Mammary epithelial cell (primary cell): ENCODE measurements at places on chromosomes 4 and X. TPM values are rescaled to one million over a fixed set of nuclear protein-coding genes. Genes with fewer than 3 reads are reported as not detected.

GRCh38 chr4:41709844-41710481, 38.6 kb downstream of the PHOX2B start:
- peak; percentile 92 for DNase-seq

GRCh38 chr4:32032136-32032672, 1312.0 kb downstream of the PCDH7 start:
- DNase-seq = no peak

USP26 gene
- not detected for total RNA-seq

GRCh38 chr4:120683897-120684540, 238.5 kb downstream of the PRDM5 start:
- no peak for DNase-seq

DNA sequence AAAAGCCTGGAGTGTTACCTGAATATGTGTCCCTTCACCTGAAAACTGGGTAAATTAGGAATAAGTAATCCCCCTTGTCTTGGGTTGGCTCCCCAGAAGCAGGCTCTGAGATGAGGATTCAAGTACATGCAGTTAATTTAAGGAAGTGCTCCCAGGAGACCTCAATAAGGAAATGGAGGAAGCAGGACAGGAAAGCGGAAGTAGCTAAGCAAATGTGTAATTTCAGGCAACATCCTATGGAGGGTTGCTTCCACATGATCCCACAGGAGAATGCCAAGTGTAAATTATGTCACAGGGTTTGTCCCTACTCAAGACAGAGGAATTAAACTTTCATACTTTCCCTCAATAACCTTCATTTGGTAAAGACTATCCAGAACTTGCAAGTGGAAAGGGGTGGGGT, 48.1 kb upstream of the ARHGEF6 start:
- no peak for DNase-seq

- DNase-seq = no peak
These were observed 45.0 kb downstream of the NAF1 start for GRCh38 chr4:163121689-163122088.

CENPVL2 gene
- not detected for total RNA-seq

- DNase-seq = no peak
These were observed 171.8 kb upstream of the FGF16 start for GRCh38 chrX:77275392-77275791.

DNA sequence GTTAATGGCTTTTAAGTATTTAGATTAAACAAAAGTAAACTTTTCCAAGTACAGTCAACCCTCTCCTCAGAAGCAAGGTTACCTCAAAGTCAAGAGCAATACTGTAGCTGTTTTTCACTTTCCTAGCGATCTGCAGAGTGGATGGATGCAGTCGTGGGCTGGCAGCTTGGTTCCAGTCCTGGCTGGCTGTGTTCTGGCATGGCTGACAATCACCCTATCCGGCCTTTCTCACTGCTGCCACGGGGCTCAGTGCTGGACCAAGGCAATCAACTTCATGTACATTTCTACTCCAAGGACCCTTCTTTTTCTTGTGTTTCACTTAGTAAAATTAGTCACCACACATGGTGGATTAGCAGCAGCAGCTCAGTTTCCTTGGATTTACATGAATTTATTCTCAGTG, 208.3 kb downstream of the GABRB1 start:
- DNase-seq = no peak

DNA sequence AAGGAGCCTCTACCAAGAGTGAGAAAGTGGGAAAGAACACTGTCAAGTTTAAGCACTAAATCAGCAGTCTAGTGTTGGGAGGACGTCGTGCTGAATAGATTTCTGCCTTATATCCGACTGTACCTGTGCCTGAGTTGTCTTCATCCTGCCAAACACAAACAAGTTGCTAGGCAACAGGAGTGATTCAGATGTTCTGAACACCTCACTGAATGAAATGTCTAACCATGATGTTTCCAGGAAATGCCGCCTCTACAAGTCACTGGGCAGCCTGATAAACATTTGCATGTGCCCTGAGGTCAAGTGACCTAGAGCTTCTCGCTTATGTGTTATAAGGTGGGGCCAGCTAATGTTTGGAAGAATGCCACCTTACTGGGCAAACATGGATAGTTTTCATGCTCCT, 37.9 kb downstream of the SGMS2 start:
- peak; percentile 97 for DNase-seq

MAGEA2 gene
- not detected for total RNA-seq

- no peak for DNase-seq
These were observed 245.2 kb downstream of the SPATA18 start for GRCh38 chr4:52296341-52296740.

- no peak for DNase-seq
These were observed 28.0 kb downstream of the ZNF185 start for GRCh38 chrX:152925835-152926234.

DNA sequence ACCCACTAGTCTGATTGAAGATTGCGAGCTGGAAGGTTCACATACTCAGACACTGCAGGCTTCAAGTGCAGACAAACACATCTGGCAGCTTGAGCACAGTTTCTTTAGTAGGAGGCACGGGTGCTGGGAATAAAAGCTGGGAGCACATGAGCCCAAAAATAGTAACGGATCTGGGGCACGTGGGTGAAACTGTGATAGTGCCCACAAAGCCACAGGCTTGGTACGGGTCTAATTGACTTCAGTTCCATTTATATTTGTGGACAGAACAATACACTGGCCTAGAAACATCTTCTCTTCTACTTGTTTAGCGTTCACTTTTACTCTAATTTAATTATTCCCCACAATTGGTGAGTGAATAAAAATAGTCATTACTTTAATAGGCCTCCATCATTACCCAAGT, 2370.7 kb downstream of the PCDH7 start:
- DNase-seq = no peak

DNA sequence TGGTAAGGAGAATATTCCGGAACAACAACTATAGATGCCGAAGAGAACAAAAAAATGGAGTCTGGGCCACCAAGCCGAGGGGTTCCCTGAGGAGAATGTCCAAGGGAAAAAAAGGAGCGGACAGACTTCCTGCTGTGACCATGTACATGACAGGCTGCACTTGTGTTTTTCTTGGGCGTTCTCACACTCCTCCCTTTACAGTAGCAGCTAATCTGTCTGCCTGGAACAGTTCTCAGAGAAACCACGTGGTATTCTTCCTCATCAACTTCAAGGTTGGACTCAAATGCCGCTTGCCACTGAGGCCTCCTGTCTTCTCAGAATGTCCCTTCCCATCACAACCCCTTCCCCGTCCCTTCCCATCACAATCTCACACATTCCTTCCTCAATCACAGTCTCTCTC, 30.8 kb upstream of the MTNR1A start:
- DNase-seq = no peak

ADH4 gene
- not detected for total RNA-seq

GRIA3 gene
- 0.73 TPM in 1 of 2 replicates, not detected in the other for total RNA-seq

DNA sequence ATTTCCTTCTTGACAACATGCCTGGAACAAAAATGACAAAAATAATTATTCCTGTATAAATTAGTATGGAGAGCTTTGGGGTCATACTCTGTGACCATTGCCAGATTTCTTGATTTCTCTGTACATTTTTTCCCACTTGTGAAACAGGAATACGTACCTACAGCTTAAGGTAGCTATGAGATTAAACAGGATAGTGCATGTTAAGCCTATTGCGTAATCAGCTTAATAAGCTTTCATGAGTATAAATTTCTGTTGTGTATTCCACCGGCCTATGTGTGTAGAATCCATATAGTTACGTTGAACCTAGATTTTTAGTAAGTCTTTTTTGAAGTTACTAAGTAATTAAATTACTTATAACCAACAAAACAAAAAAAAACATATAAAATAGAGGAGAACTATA, 334.9 kb downstream of the DCTD start:
- peak; percentile 53 for DNase-seq

DNA sequence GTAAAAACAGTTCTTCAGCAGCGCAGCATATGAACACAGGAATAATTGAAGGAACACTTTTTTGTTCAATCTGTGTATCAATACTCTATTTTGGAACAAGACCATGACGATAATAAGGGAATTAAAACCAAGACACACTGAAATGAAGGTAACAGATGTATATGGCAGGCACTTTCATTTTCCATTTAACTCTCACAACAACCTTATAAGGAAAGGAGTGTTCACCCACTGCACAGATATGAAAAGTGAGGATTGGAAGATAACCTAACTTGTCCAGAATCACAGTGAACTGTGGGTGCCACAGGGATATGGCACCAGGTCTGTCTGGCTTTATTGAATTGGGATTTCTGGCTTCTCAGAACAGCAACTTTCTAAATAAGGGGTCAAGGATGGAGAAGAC, 153.3 kb downstream of the MID1IP1 start:
- DNase-seq = no peak
